ENCODE measurements at places on chromosomes 7 and 10.
A peak's percentile ranks its signal among the peaks of the same experiment; 100 is the strongest.

GRCh38 chr7:155567646-155568332, 21.4 kb upstream of the CNPY1 start:
- no peak for DNase-seq

GRCh38 chr7:117149692-117150091, 173.2 kb downstream of the WNT2 start:
- no peak for DNase-seq

DNA sequence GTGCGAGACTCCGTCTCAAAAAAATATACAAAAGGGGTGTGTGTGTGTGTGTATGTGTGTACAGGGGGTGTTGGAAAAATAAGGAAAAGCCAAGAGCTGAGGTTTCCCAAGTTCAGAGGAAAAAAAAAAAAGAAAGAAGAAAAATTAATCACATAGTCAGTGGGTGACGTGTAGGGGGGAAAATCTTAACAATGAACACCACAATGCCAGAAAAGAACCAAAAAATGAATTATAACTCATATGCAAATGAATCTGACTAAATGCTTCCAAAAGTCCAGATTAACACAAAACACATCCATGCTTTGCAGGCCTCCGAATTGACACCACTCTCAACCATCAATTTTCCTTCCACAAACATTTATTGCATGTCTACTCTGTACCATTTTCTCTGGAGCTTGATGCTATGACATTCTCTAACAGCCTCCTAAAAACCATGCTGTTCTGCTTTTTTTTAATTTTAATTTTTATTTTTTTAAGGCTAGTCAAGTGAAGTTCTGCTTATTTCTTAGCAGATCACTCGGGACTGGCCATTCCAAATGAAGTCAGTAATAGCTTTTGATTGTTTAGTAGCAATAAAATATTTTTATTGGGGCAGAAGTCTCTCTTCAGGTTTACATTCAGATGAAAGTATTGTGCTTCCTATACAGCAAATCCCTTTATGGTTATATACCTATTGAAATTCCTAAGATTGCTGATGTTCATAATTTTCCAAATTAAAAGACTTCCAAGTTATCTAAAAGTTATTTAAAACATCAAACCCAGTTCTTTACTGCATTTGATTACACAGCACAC, 133.8 kb downstream of the CNOT4 start:
- DNase-seq = no peak

DNA sequence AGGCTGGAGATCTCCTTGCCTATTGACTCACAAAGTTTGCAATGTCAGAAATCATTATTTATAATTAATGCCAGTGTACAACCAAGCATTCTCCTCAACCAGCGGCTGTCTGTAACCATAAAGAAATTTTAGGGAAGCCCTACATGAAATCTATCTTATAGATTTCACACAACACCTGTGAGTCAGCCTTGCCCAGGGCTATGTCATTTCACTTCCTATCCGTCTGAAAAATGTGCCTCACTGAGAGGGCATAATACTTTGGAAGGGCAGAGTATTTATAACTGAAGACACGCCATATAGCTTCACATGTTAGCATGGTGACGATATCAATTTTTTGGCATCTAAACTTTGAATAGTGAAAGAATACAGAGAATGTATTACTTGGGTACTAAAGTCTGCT, 296.6 kb upstream of the ETV1 start:
- no peak for DNase-seq

GRCh38 chr10:15316871-15317464, 54.1 kb downstream of the FAM171A1 start:
- DNase-seq = no peak

- DNase-seq = peak; percentile 31
Measured at GRCh38 chr10:132257271-132257670, 50.5 kb downstream of the STK32C start.

DNA sequence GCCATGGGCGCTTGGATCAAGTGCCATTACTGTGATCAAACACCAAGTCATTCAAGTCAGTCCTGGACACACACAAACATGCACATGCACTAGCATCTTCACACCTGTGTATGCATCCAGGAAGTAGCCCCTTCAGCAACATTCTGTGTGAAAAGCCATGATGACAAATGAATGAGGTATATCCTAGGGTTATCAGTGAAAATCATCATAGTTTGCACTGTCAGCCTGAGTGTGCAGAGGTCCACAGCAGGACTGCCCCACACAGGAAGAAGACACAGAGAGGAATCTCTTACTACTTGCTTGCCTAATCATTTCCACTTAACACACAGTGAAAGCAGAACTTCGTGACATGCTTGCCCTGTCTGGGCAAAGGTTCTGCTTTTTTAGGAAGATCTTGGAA, 184.0 kb upstream of the ADO start:
- no peak for DNase-seq

- no peak for DNase-seq
Measured at GRCh38 chr10:16105082-16105481, 244.8 kb upstream of the MINDY3 start.

GRCh38 chr10:119211625-119212441, 4.5 kb downstream of the GRK5 start:
- DNase-seq = no peak

- DNase-seq = no peak
Measured at GRCh38 chr7:122438492-122438891, 133.9 kb upstream of the FEZF1 start.

GRCh38 chr10:129642427-129642826, 175.4 kb downstream of the MGMT start:
- DNase-seq = no peak

DNA sequence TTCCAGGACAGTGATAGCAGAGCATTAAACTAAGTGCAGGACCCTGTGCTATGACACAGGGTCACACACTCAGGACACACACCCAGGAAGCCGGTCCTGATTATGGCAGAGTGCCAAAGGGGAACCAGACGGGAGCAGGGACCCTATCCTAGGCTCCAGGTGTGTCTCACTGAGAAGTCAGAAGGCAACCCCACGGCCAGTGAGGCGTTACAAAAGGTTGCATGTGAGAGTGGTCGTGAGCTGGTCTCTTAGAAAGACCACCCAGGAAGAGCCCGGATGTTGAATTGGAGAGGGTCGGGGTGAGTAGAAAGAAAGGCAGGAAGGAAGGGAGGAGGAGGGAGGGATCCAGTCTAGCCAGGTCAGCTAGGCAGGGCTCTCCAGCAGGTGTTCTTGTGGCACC, 31.0 kb downstream of the FRMPD2 start:
- no peak for DNase-seq

DNA sequence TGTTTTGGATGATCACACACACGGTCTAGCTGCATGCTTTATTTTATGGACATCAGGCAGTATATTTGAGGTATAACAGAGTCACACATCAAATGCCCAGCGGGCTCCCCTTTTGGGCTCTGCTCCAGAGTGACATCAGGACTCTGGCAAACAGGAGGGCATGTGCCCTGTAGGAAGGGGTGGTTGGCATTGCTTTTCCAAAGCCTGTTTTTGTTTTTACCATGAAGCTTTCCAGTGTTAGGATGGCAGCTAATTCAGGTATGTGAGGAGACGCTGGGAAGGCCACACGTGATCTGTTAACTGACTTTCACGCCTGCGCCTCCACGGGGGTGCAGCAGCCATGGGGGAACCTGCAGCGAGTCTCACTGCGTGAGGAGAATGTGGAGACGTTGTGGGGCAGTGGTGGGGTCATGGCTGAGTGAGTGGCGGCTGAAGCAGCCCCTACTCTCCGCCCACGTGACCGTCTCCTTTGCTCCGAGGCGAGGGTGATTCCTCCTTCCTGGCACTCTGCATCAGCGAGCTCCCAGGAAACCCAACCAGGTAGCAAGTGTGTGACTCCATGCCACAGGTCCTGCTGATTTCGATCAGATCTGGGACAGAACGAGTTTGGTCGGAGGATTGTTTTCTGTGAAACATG, 117.7 kb downstream of the ANKRD61 start:
- DNase-seq = no peak

DNA sequence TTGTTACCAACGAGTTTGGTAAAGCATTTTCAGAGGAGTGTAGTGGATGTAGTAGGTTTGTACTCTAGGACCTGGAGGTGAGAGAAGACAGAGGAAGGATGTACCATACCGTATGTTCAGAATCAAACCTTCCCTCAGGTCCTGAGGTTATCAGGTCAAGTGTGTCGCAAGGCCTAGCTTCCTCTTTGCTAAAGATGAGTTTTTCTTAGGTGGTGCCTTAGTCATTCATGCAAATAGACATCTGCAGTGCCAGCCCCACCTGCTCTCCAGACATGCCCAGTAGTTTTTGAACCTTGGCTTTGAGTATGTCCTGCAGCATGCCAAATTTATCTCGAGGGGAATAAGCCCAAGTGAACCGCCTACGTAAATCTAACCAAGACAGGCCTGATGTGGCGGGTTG, 71.3 kb downstream of the HDAC9 start:
- DNase-seq = no peak

- DNase-seq = no peak
Measured at GRCh38 chr10:92593619-92594588, 974 bp downstream of the KIF11 start.

- DNase-seq = no peak
Measured at GRCh38 chr7:38211486-38211885, 33.4 kb downstream of the STARD3NL start.

DNA sequence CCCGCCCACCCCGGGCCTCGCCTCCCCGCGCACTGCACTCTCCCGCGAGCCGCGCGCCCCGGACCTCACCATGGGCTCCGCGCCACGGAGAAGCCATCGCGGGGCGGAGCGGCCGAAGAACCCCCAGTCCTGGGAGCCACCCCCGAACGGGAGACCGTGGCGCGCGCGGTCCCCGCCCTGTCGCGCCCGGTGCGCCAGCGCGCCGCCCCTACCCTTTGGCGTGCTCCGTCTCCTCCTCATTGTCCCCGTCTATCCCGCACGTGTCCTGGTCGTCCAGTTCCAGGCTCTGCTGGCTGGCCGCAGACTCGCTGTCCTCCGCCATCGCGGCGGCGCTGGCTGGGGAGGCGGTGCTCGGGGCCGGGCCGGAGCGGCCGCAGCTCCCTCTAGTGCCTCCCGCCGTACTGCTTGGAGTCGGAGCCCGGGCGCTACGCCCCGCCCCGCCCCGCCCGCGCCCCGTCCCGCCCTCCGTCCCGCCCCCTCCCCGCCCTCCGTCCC, at the start of gene NMT2:
NMT2 (minus strand) TSS at position 403 of the 495 bp plus-strand sequence; CDS start at position 322, 81 bp downstream.
- no peak for DNase-seq

- no peak for DNase-seq
Measured at GRCh38 chr10:107423903-107424302, 259.4 kb upstream of the SORCS1 start.

DNA sequence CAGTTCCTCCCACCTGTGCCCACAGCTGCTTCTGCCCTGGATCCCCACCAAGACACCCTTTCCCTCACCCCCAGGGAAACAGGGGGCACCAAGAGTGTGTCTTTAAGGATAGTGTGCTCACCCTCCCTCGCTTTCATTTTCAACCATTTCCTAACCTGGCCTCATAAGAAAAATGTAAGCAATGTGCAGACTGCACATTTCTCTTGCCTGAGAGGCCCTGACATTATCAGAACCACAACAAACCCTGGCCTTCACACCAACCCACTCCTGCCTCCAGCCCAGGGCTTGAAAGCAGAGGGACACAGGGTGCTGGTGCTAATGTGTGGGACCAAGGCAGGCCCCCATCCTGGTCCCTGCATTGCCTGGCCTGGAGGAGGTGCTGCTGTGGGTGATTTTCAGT, 11.0 kb upstream of the IMPDH1 start:
- no peak for DNase-seq

DNA sequence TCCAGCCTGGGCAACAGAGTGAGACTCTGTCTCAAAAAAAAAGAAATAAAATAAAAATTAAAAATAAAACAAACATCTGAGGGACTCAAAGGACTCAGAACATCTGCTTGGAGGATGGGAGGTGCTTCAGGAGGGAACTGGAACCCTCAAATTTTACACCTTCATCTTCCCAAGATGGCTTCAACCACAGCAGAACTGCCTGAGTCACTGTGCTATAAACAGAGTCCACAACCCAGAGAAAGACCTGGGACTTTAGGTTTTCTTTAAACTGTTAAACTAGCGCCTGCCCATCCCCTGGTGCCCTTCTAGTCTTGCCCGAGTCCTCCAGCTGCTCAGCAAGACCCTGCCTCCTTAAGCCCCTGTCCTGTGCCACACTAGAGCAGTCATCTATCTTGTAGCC, 40.8 kb downstream of the RGS10 start:
- no peak for DNase-seq
